ENCODE measurements at places on chromosomes 2 and 18. TPM values are rescaled to one million over a fixed set of nuclear protein-coding genes. Genes with fewer than 3 reads are reported as not detected.
A peak's percentile ranks its signal among the peaks of the same experiment; 100 is the strongest.

- no peak for DNase-seq
Measured at GRCh38 chr2:38129481-38129880, 53.5 kb upstream of the CYP1B1 start.

TMEM200C gene
- under 0.01 TPM for total RNA-seq

DNA sequence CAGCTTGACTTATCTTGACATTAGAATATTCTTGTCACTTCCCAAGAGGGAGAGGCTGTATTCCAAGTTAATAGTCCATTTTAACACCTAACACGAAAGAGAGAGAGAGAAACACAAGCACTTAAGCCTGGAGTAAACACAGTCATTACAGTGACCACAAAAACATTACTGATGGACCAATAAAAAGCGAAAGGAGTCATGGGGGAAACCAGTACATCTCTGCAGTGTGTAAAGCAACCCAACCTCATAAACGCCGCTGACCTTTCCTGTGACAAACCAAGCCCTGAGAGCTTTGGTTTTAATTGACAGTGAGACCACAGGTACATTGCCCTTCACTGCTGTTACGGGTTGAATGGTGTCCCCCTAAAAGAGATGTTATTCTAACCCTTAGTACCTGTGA, 78.3 kb downstream of the SMAD4 start:
- DNase-seq = peak; percentile 38

GRCh38 chr2:120344976-120345581, 857 bp upstream of the INHBB start:
- peak; percentile 92 for DNase-seq

- no peak for DNase-seq
Measured at GRCh38 chr2:190396271-190396670, 11.9 kb upstream of the MFSD6 start.

- DNase-seq = no peak
Measured at GRCh38 chr2:132417430-132418035, 928 bp downstream of the GPR39 start.

DNA sequence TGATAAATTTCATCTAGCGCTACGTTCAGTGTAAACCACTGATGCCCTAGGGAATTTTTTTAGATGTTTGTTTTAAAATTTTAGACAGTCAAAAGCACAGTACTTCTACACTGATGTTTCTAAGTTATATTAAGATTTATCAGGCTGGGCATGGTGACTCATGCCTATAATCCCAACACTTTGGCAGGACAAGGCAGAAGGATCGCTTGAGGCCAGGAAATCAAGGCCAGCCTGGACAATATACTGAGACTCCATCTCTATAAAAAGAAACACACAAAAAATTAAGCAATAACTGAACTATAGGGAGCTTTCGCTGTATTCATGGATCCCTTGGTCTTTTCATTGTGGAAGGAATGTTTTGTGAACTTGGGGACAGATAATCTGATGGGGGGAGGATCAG, 50.6 kb upstream of the MAPRE2 start:
- no peak for DNase-seq

- peak; percentile 18 for DNase-seq
Measured at GRCh38 chr18:48989304-48990303, 38.8 kb upstream of the SMAD7 start.

GRCh38 chr2:217977840-217978535, 24.8 kb downstream of the TNS1 start:
- no peak for DNase-seq
